ENCODE measurements at places on chromosomes 5 and 9. TPM values are rescaled to one million over a fixed set of nuclear protein-coding genes. Genes with fewer than 3 reads are reported as not detected.

GRCh38 chr5:119275146-119275545 lies 80.7 kb upstream of the TNFAIP8 start:
- no peak for DNase-seq

DNA sequence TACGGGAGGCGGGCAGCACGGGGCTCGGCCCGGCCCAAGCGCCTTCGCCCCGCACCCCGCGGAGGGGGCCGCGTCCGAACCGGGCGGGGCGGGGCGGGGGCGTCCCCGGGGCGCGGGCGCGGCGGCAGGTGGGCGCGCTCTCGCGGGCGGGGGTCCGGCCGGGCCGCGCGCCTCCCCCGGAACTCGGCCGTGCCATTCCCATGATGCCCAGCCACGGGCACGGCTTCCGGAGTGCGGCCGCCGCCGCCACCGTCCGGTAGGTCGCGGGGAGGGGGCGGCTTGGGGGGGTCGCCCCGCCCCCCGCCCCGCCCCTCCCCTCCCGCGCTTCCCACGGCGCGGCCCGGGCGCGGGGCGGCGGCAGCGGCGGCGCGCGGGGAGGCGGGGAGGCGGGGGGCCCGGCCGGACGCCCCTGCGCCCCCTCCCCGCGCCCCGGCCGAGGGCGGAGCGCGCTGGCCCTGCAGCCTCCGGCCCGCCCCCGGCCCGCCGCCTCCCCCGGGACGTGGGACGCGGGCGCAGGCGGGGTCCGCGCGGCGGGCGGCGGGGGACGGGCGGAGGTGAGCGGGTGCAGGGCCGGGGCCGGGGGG lies at the start of gene PPP1R26:
TSS of gene PPP1R26 (plus strand) at position 314 of the 584 bp plus-strand sequence. CDS start 4,729 bp downstream, outside the sequence.
- DNase-seq = no peak

GRCh38 chr9:7174884-7175283 lies 417.1 kb downstream of the KDM4C start:
- DNase-seq = no peak

DNA sequence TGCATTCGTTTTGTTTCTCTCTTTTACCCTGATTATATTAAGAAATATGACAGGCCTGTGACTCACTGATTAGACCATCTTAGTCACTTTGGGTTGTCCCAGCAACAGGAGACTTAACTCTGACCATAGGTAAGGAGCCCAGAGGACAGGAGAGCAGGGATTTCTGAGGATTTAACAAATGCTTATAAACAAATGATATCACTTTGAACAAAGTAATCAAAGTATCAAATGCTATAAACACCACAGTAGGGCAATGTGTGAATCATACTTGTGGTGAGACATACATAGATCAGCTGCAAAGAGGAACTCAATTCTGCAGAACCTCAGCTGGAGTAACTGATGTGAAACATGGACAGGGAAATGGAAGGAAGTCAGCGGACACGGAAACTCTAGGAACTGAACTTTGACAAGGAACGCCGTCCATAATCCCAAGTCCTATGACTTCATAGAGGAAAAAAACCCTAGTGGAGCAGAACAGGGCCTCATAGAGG lies 190.6 kb upstream of the MSX2 start:
- no peak for DNase-seq

DNA sequence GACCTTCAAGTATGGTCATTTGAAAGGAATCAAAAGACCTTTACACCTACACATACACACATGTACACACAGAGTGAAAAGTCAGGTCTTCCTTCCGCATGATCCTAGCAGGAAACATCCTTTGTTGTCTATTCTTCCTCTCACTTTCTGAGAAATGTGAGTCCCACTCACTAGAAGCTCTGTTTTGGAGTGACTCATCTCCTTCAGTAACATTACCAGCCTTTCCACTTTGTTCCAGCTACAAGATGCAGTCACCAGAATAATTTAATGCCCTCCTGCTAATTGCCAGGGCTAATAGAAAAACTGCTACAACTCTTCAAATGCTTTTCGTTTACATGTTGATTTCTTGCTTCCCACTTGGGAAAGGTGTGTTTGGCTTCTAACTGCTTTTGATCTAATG lies 417.3 kb downstream of the RASEF start:
- DNase-seq = no peak

GRCh38 chr9:87683751-87684626 lies 41.9 kb upstream of the CTSL start:
- no peak for DNase-seq

Gene SVEP1
- total RNA-seq = 5.5 TPM

Measured in psoas muscle (tissue), 8 donors.